ENCODE measurements at places on chromosomes 1 and 21.
A peak's percentile ranks its signal among the peaks of the same experiment; 100 is the strongest.

DNA sequence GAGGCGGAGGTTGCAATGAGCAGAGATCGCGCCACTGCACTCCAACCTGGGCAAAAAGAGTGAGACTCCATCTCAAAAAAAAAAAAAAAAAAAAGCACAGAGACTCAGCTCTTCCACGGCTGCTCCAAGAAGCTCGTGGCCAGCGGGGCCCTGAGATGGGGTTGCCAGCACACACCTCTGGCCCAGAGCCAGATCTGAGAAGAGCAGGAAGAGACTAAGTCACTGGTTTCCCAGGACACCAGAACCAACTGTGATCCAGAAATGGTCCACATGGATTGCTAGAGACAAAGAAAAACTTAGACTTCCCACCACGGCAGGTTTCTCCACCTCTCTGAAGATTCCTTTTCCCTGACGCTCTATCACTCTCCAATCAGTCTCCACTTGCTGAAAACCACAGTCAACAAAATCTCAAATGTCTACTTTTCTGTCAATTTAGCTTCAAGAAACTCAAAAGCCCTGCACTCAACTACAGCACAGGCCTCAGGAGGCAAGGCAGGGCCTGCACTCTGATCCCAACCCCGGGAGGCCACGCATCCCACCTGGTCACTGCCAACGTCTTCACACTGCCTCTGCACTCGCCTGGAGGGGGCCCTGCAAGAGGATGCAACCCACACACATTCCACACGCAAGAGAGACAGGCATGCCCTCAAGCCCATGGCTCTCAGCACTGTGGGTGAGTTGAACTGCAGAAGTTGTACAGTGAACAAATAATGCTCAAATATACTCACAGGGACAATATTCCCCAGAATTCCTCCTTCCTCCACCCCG lies 79.0 kb downstream of the NPHP4 start:
- DNase-seq = no peak

GRCh38 chr1:219527994-219528393 lies 84.9 kb downstream of the ZC3H11B start:
- DNase-seq = no peak

DNA sequence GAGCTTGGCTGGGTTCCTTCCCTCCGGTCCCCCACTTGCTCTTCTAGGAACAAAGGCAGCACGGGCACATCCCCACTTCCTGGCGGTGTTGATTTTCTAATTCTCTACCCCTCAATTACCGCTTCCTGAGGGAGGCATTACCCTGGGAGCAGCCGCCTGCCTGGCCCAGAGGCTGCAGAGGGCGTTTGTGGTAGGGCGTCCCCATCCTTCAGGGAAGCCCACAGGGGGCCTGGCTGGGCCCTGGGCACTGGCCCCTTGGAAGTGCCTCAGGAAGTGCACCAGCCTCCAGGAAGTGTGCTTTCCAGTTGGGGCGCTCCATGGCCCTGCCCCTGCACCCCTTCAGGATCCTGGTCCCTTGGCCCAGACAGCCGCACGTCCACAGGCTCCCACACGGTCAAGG lies 42.1 kb upstream of the CASZ1 start:
- no peak for DNase-seq

- no peak for DNase-seq
Observed at GRCh38 chr1:1625824-1626206, 6.2 kb upstream of the MMP23B start.

GRCh38 chr1:228315945-228316588 lies 90.6 kb downstream of the TRIM11 start:
- DNase-seq = no peak

DNA sequence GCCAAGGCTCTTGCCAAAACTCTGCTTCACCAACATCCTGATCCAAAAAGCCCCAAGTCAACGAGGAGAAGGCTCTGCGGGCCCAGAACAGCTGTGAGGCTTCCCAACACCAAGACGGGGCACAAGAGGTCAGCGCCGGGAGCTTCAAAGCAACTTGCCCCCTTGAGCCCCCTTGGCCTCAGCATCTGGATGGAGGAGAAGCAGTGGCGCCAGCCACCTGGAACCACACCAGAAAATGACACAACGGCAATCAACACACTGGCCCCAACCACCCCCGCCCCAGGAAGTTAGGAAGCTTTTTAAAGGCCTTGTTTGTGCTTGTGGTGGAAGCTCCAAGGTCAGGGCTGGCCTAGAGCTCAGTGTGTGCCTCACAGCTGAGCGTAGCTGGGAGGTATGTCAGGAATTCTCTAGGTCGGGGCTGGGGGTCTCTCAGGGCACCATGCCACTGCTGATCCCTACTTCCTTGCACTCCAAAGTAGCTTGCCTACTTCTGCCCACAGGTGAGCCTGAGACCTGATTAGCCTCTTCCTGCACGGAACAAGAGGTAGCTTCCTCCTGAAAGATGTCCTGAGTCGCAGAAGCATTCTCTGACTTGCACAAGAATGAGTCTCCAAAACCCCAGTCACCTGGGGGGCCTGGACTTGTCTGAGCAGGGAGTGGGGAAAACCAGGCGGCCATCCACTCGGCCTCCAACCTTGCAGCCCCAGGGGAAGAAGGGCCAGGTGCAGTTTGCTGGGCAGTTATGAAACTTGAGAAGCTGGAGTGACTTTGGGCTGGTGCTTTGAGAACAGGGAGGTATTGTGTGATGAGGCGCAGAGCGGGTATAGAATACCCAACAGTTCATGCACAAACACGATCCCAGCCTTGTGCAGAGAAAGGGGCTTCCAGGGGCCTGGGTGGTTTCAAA lies 9.7 kb upstream of the SRP9 start:
- DNase-seq = no peak

DNA sequence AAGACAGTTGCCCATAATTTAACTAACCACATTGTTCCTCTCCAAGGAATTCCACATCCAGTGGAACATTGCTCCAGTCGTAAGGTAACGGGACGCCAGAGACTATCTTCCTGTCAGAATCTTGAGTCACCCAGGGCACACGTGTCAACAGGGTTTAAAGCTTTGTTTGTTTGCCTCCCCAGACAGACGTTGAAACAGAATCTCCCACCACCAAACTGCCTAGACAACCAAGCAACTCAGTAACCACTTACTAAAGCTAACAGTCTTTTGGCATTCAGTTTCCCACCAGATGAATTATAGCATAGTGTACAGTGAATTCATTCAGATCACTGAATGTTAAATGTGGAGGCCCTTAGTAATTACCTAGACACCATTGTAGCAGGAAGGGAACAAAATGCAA lies 439.5 kb downstream of the PLPP3 start:
- DNase-seq = no peak

DNA sequence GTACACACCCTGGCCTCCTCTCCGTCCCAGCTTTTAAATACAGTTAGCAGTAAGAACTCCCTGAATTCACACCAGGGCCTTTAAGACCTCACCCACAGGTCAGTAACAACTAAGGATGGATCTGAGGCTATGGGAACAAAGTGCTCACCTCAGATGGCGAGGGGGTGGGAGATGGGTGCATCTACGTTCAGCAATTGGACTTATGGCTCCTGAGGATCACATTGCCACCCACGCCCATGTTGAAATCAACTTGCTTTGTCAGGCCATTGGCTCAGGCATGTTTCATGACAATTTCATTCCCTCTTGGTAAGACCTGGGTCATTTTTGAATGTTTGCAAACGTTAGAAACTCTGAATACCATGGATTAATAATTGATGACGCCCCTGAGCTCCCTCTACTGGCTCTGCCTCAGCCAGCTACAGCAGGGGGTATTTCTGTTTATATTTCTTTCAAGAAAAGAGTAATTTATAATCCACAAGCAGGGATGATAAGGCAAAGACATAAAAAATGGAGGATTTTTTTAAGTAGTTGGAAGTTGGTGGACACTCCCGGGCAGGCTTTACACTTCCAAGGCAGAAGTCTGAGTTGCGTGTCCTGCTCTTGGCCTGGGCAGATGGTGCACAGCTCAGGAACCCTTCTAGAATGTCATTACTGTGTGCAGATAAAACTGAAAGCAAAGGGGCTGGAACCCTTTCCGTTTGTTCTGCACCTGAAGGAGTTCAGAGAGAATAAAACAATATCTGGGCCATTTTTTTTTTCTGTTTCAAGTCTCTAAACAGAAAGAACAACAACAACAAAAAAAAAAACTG lies 13.7 kb upstream of the LBR start:
- DNase-seq = no peak

DNA sequence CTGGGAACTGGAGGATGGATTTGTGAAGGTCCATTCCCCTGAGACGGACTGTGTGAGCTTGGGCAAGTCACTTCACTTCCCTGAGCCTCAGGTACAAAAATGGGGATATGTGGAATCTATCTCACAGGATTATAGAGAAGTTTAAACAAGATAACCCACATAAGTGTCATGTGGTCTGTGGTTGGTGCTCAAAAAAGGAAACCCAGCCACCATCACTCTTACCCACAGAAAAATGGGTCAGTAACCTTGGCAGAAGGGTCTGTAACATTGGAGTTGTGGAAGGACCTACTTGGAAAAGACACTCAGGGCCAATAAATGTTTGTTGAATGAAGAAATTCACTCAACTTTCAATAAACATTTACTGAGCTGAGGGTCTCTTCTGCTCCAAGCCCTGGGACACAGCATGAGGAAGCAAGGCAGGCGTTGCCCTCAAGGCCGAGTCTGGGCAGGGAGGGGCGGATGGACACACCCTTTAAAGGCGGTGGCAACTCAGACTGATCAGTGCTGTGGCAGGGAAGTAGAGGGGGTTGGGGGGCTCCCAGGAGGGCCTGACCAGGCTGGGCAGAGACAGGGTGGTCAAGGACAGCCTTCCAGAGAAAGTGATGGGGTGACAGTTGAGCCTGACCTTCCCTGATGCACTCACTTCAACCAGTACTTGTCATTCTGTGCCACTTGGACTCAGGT lies 66.7 kb upstream of the ACOT11 start:
- DNase-seq = no peak

GRCh38 chr1:94617134-94617805 lies 75.7 kb upstream of the F3 start:
- DNase-seq = no peak

GRCh38 chr1:18778437-18778836 lies 81.0 kb downstream of the TAS1R2 start:
- DNase-seq = no peak

DNA sequence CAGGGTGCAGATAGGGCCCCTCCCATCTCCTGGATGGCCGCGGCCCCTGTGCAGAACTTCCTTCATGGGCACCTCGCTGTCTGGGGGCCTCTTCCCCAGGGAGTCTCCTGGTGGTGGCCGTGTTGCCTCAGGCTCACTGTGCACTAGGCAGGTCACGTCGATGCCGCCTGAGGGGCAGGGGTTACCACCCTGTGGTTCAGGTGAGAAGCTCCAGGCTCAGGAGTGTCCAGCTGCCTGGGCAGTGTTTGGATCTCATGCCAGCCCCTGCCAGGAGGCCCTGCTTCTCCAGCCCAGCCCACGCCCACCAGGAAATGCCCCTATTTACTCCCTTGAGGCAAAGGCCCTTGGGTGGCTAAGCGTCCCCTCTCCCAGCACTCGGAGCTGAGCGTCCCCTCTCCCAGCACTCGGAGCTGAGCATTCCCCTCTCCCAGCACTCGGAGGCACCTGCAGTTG lies 2.1 kb downstream of the ITGB2 start:
- no peak for DNase-seq

- DNase-seq = no peak
Observed at GRCh38 chr21:38683222-38683621, 122.5 kb upstream of the ETS2 start.

DNA sequence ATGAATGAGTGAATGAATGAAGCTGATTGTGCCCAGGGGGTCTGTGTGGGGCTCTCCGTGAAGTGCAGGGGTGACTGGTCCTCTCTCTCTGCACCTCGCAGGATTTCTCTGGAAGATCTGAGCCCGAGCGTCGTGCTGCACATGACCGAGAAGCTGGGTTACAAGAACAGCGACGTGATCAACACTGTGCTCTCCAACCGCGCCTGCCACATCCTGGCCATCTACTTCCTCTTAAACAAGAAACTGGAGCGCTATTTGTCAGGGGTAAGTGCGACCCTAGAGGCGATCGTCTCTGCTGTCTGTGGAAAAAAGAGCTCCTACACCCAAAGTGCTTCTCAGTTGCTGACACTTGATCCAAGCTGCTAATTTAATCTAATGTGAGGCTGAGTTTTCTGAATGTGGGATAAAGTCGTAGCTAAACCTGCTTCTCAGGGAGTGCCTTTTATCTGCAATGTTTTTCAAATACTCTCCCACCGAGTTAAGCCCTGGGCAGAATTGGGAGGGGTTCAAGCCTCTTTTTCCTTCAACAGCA lies 101.7 kb downstream of the HUNK start:
- DNase-seq = peak; percentile 5

DNA sequence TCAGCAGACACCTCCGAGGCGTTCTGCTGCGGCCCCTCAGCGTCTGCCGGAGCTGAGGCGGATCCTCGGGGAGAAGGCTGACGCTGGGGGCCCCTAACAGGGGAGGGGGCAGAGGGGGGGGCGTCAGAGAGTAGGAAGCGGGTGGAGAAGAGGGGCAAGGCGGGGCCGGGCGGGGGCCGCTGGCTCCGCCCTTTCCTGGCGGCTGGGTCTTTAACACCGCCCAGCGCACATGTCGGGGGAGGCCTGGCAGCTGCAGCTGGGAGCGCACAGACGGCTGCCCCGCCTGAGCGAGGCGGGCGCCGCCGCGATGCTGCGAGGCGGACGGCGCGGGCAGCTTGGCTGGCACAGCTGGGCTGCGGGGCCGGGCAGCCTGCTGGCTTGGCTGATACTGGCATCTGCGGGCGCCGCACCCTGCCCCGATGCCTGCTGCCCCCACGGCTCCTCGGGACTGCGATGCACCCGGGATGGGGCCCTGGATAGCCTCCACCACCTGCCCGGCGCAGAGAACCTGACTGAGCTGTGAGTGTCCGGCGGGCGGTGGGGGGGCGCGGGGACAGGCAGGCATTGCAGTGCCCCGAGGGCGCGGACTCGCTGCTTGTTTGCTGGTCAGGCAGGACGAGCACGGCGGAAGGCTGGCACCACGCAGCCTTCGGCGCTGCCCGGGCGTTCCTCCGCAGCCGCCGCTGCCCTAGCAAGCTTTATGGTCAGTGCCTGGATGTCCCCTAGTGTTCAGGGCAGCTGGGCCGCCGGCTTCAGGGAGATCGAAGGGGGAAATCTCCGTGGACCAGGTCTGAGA lies at the start of gene NTRK1:
Gene NTRK1, plus strand, starts transcription at position 238 of the 796 bp plus-strand sequence. Its CDS starts 70 bp downstream, at position 308.
- DNase-seq = peak; percentile 64

DNA sequence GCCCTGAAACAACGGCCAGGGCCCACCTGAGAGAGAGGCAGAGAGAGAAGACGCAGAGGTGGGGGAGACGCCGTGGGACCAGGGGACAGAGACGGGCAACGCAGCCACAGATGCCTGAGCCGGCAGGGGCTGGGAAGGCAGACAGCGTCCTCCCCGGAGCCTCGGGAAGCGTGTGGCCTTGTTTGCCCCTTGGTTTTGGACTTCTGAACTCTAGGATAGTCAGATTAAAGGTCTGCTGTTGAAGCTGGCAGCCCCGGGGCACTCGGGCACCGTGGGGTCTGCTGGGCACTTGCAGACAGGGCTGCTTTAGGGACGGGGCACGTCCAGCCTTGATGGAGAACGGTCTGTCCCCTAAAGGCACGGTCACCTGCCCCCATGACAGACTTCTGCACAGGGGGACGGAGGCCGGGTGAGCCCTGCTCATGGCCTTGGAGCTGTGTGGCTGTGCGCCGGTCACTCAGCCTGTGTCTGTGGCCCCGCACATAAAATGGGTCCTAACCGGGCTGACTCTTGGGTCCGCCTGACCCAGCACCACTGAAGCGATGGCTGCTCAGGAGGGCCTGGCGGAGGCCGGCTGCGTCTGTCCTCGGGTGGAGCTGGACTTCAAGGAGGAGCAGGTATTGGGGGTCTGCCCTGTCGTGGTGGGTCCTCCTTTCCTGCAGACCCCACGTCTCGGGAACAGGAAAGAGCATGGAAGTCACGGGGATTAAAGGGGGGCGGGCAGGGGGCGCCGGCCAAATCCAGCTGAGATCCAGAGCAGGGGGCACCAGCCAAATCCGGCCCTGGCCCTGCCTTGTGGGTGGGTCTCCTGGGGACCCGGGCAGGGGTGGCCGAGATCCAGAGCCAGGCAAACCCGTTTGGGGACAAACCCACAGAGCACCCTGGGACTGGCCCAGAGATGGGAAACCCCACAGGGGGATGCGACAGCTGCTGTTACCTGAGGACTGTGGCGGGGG lies 9.6 kb upstream of the RNF223 start:
- DNase-seq = no peak
